ENCODE measurements at places on chromosomes 4 and X.

DNA sequence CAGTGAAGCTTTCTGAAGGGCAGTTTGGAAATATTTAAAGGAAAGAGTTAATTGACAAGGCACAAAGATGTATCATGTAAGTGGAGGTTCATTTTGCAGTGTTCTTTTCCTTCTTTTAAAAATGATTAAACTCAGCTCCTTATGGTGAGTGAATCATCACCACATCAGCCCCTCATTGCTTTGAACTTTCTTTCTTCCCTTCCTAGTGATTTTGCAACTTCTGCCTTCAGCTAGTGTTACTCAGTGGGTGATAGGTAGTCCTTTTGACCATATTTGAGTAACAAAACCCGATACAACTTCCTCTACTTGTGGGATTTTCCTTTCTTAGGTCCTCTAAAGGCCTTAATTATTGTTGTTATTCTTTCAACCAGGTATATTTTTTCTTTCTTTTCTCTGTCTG, 8.2 kb downstream of the ZCCHC4 start:
- no peak for DNase-seq

GRCh38 chr4:52545099-52546069, 113.7 kb downstream of the USP46 start:
- DNase-seq: peak; percentile 53

GRCh38 chr4:4734425-4734824, 125.0 kb upstream of the MSX1 start:
- DNase-seq: no peak

- no peak for DNase-seq
Measured at GRCh38 chr4:159758061-159758460, 655.2 kb downstream of the RAPGEF2 start.

GRCh38 chr4:153655002-153655541, 29.0 kb upstream of the TLR2 start:
- no peak for DNase-seq

GRCh38 chr4:83905952-83906351, 370.0 kb downstream of the GPAT3 start:
- no peak for DNase-seq

- no peak for DNase-seq
Measured at GRCh38 chrX:113833096-113834055, 750.5 kb upstream of the HTR2C start.

GRCh38 chrX:151476604-151477303, 79.7 kb downstream of the VMA21 start:
- no peak for DNase-seq

GRCh38 chrX:9576059-9576458, 111.2 kb downstream of the TBL1X start:
- no peak for DNase-seq

GRCh38 chr4:65580551-65580950, 89.7 kb downstream of the EPHA5 start:
- DNase-seq: no peak

GRCh38 chrX:132463411-132463810, 25.4 kb downstream of the MBNL3 start:
- DNase-seq: peak; percentile 1

GRCh38 chr4:118756958-118757357, 71.8 kb downstream of the METTL14 start:
- DNase-seq: no peak

GRCh38 chr4:21960793-21961192, 12.2 kb upstream of the KCNIP4 start:
- no peak for DNase-seq

- DNase-seq: no peak
Measured at GRCh38 chr4:172688534-172688933, 480.1 kb upstream of the GALNT7 start.

DNA sequence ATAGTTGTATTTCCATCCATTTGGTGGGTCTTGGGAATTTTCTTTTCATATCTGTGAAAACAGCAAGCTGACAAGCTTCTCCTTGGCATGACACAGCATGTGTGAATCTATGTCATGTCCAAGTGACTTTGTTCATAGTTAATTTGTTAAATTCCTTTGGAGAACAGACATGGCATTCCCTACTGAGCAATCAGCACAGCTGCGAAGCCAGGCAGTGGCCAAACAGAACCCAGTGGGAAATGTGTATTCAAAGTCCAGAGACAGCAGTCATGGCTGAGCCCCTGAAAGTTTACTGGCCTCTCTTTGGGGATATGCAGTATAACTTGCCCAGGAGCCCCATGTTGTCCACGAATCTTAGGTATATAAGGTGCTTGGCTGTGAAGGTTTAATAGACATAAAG, 474.7 kb downstream of the NKX6-1 start:
- no peak for DNase-seq

DNA sequence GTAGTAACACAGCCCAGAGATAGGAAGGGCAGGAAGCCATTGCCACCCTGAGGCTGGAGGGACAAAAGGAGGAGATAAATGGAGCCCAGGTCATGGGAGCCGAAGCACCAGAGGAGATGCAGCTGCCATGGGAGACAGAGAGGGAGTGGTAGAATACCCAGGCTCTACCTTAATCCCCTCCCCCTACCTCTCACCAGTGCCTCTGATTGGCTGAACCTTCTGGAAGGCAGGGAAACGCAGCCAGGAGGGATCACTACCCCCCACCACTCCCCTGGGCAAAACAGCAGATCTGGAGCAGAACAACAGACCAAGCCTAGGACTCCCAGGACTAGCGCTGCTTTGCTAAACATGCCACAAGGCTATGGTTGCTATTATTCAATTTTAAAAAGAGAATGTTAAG, 114.2 kb downstream of the ZNF827 start:
- no peak for DNase-seq

DNA sequence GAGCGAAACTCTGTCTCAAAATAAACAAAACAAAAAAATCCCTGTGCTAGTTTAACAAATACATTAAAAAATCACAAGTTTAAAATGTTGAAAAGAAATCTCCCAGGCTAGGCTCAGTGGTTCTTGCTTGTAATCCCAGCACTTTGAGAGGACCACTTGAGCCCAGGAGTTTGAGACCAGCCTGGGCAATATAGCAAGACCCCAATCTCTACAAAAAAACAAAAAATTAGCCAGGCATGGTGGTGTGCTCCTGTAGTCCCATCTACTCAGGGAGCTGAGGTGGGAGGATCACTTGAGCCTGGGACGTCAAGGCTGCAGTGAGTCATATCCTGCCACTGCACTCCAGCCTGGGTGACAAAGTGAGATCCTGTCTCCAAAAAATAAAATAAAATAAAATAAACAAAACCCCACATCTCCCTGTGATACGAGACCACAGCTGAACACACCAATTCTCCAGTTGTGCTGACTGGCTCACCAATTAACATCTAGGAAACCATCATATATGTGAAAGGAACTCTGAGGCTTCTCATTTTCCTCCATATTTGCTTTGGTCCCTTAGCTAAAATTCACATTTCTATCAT, 7.3 kb downstream of the RPS4X start:
- DNase-seq: peak; percentile 15

- DNase-seq: no peak
Measured at GRCh38 chr4:174593701-174594100, 71.4 kb upstream of the HPGD start.

GRCh38 chr4:37896206-37896860, 5.4 kb downstream of the TBC1D1 start:
- DNase-seq: no peak

GRCh38 chr4:2353222-2354107, 65.0 kb downstream of the ZFYVE28 start:
- no peak for DNase-seq

DNA sequence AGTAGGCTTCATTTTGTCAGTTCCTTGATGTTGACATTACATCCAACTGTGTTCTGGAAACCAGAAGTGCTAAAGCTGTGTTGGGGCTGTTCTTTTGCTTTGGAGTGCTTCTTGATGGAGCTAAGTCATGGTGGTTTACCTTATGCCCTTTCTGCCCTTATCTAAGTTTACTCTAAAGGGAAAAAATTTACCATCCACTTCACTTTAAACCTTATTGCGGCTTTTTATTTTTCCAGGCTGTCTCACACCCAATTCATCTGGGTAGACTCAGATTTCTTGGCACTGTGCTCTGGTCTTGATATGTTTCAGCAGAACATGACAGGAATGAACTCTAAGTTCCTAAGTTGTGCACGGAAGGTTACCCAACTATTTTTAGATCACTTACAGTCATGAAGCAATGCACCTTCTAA, 104.7 kb upstream of the TTC29 start:
- DNase-seq: no peak
